ENCODE measurements at places on chromosomes 6 and 20. TPM values are rescaled to one million over a fixed set of nuclear protein-coding genes. Genes with fewer than 3 reads are reported as not detected.
A peak's percentile ranks its signal among the peaks of the same experiment; 100 is the strongest.

- no peak for DNase-seq
Measured at GRCh38 chr6:154247119-154247861, 109.3 kb downstream of the IPCEF1 start.

GRCh38 chr6:73393278-73393677 is 1.4 kb upstream of the DDX43 start:
- DNase-seq: no peak

KHDC1 gene
- 5.0 TPM for total RNA-seq

- DNase-seq: no peak
Measured at GRCh38 chr20:30484749-30485070, 772.8 kb upstream of the DEFB115 start.

- peak; percentile 66 for DNase-seq
Measured at GRCh38 chr6:160810238-160810637, 108.2 kb downstream of the PLG start.

- no peak for DNase-seq
Measured at GRCh38 chr6:41373627-41373918, 38.2 kb downstream of the NCR2 start.

- no peak for DNase-seq
Measured at GRCh38 chr6:122800906-122801305, 11.8 kb downstream of the SMPDL3A start.

CNBD2 gene
- total RNA-seq: 5.0 TPM

DNA sequence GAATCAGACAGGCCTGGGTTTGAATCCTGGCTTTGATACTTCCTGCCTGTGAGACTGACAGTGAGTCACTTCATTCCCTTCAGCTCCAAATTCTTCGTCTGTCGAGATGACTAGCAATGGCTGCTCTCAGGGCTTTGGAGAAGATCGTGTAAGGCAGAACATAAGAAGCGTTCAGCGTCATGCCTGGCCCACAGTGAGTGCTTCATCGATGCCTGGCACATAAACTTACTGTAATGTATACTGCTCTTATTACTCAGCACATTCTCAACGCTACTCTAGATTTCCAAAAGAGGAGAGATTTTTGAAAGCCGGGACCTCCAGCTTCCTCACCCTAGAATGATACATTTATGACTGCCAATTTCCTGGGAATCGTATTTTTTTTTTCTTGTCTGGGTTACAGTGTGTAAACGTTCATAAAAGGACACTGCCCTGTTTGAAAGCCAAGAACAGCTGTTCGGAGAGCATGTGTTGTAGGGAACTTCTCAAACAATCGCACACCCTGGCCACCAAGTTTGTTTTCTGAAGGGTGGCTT is 16.2 kb upstream of the BCAS1 start:
- no peak for DNase-seq

CCN6 gene
- total RNA-seq: not detected

TAGAP gene
- 0.64 TPM for total RNA-seq

WASF1 gene
- total RNA-seq: 11.3 TPM

DNA sequence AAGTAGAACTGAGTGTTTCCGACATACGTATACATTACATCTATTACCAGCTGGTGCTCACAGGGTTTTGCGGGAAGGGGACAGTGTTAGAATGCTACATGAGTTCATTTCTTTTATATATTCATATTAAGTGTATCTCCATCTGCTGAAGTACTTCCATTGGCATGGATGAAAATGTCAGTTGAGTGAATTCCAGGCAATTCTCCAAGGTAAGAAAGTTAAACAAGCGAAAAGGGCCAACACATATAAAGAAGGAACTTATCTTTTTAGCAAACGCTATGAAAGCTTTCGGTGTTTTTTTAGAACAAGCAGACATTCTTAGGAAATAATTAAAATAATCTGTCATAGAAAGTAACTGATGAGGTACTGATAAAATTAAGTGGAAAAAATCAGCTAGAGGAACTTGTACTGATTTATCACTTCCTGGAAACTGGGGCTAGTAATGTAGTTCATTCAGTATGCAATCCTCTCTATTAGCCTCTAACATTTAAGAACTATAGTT is 34.6 kb downstream of the RNF146 start:
- DNase-seq: no peak

- no peak for DNase-seq
Measured at GRCh38 chr6:101539510-101540245, 146.2 kb downstream of the GRIK2 start.

DNA sequence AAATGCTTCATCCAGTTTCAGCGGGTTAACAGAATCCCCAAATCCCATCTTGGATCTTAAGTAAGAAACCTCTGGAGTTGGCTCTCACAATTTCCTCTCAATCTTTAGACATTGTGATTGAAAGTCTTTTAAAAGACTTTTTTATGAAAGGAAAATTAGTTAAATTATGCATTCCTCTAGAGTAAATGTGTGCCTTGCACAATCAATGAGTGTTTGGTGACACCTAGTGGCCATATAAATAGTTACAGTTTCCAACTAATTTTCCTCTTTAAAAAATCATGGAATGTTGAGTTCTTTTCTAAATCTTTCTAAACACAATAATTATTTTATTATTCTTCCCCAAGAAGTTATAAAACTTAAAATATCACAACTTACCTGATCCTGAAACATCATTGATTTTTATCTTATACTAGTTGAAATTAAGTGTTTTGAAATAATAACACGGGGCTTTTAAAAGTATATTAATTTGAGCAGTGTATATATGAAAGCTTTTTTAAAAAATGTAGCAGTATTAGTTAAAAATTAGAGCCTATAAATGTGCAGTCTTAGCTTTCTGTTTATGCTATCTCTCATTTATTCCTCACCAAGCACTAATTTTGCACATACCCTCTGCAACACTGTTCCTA is 66.4 kb downstream of the PKHD1 start:
- no peak for DNase-seq

GRCh38 chr20:19978511-19979210 is 38.5 kb upstream of the NAA20 start:
- DNase-seq: no peak

DAAM2 gene
- not detected for total RNA-seq

DNA sequence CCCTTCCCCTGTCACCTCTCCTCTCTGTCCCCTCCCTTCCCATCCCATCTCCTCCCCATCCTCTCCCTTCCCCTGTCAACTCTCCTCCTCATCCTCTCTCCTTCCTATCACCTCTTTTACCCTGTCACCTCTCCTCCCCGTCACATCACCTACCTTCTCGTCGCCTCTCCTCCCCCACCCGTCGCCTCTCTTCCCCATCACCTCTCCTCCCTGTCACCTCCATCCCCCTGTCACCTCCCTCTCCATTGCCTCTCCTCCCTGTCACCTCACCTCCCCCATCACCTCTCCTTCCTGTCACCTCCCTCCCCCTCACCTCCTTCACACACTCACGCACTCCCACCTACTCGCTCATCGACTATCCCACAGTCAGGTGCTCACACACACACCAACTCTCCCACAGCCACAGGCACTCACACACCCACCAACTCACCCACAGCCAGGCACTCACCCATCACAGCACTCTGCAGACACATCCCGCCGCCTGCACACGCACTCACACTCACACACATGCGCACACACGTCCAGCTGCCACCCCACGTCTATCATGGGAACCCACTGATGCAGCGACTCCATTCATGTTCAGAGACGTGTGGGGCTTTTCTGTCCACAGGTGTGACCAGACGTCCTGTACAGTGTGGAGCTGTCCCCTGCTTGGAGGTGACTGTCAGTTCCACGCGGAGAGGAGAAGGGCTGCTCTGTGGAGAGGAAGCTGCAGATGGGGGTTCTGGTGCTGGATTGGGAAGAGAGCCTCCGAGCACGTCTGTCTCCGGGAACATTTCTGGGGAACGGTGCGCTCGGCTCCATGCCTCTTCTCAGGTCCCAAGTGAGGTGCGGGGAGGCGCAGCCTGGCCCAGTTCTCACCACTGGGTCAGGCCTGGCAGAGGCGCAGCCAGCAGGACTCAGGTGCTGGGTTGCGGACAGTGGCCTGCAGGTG is 184.3 kb downstream of the TTLL2 start:
- no peak for DNase-seq

DNA sequence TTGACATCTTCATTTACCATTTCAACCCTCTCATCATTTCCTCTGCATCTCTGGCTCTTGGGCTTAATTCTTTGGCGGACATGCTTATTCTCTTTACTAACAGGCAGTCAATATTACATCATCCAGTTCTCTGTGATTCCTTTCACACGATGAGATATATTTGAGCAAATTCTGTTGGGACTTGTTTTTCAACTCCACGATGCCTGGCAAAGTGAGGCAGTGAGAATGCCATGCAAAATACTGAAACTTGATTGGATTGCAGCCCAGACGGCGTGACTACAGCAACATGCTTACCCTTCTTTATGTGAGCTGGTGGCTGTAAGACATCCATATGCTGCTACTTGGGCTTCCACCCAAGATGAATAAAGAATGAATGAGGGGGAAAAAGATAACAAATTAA is 101.7 kb upstream of the SPACA1 start:
- no peak for DNase-seq

DNA sequence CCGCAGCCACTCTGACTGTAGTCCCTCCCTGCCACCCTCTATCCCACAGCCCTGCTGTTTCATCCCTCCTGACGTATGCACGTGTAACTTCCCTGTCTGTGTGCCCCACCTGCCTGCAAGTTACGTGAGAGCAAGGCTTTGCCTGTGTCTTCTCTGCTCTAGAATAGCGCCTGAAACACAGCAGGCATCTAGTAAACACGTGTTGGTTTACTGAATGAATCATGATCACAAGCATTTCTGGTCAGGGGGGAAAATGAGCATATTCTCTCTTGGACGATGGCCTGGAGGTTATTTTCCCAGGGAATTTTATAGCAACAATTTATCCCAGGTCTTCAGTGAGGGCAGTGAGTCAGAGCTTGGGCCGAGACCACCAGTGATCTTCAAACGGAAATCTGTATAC is 38.3 kb downstream of the PSMG4 start:
- DNase-seq: no peak

APOBEC2 gene
- not detected for total RNA-seq

- DNase-seq: peak; percentile 25
Measured at GRCh38 chr6:168196385-168196860, 117.4 kb upstream of the FRMD1 start.

FLRT3 gene
- total RNA-seq: 4.6 TPM

- no peak for DNase-seq
Measured at GRCh38 chr6:146444189-146444588, 99.4 kb upstream of the RAB32 start.

- DNase-seq: no peak
Measured at GRCh38 chr6:52887910-52888524, 21.5 kb downstream of the GSTA3 start.

DNA sequence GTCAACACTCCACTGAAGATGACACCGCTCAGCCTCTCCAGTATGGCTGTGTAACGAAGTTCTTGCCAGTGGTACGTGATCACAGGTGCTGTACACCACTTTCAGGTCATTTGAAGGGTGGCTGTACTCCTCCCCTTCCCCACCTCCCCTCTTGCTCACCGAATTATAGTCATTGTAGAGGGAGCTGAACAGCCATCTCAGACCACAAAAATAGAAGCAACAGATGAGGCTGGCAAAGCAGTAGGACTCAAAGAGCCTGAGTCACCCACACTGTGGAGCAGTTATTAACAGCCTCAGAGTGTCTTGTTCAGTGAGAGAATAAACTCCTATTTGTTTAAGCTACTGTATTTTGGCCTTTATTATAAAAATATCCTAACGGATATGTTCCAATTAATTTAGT is 192.5 kb upstream of the MCHR2 start:
- no peak for DNase-seq

DNA sequence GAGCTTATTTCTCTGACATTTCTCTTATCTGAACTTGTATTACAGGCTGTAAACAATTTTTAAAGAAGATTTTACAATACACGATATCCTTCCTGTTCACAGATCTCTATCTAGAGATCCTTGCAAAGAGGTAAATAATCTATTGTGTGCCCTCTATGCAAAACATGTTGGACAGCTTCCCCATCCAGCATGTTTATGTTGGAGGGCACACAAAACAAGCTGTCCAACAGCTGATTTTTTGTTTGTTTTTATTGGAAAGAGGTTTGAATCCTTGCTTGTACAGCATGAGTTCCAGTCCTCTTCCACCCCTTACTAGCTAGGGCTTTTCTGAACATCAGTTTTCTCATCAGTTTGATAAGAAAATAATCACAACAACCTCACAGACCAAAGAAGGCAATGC is 62.3 kb upstream of the SYNDIG1 start:
- DNase-seq: no peak

GRCh38 chr6:15953152-15953880 is 175.6 kb upstream of the MYLIP start:
- DNase-seq: no peak

DNA sequence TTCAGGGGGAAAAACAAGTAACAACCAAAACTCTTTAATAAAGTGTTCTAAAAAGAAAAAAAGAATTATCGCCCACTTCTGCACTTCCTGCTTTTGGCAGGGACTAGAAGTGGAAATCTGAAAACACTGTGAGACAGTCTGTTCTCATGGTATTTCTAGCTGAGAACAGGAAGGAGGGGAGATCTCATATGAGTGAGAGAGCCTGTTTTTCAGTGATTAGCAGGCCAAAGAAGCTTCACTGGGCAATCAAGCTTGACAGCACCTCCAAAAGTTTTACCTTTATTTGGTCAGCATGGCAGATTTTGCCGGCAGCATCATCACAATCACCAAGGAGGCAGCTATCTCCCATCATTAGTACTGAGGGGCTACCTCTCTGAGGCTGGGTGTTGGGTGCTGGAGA is 79.5 kb upstream of the ATXN1 start:
- DNase-seq: no peak

DNA sequence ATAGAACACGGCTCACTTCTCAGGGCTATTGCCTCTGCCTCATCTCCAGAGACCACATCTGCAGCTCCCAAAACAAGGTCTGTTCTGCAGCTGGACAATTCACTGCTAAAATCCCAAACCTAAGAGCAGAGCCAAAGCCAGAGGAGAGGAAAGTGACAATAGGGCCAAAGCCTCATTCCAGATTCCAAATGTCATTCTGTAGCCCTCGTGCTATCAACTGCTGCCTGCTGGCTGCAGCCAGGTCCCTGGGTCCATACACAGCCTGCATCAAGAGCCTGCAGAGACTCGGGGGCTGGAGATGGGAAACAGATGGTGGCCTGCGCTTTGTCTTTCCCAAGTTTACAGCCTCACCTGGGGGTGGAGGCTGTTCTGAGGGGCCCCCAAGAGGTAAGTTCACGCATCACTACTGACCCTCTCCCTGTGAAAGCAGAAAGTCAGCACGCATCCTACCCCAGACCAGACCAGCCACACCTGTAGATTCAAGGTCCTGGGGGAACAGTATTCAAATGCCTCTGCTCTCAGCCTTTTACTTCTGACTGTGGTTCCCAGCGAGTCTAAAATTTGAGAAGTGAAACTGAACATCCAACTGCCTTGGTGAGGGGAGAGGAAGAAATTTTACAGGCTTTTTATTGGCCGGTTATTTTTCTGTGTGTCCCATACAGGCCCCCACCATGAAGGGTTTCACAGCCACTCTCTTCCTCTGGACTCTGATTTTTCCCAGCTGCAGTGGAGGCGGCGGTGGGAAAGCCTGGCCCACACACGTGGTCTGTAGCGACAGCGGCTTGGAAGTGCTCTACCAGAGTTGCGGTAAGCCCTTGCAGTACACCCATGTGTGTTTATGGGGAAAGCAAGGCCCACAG is at the start of gene LY86:
Gene LY86 (plus strand): TSS at position 657 of the 860 bp plus-strand sequence. CDS start 15 bp downstream, at position 672.
- DNase-seq: no peak

Data from Calu3 (cell line).